GM04504 (cell line): ENCODE measurements at places on chromosomes 5 and 9.
A peak's percentile ranks its signal among the peaks of the same experiment; 100 is the strongest.

- DNase-seq: no peak
These were observed 18.9 kb upstream of the ANKRD55 start for GRCh38 chr5:56251918-56252553.

- no peak for DNase-seq
These were observed at the start of gene SUSD1 for GRCh38 chr9:112174965-112175795. Gene SUSD1 (minus strand): TSS chr9:112175297. CDS start chr9:112175235, 62 bp downstream.

DNA sequence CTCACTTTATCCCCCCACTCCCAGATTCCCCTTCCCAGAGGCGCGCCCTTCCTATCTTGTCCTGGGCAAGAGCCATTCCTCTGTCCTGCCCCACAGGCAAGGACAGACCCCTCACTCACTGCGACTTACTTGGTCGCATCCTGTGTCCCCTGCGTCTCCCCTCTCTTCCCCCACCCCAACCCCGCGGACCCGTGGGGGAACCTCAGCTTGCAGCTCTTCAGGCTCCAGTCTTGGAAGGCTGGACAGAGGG is 542 bp downstream of the GGTA1 start:
- no peak for DNase-seq

GRCh38 chr9:124868511-124869465 is 6.9 kb downstream of the ARPC5L start:
- DNase-seq: peak; percentile 64

GRCh38 chr5:141785135-141785534 is 93.1 kb downstream of the PCDH1 start:
- no peak for DNase-seq

GRCh38 chr5:178808886-178809285 is 50.9 kb upstream of the ZNF354B start:
- no peak for DNase-seq

- no peak for DNase-seq
These were observed 11.3 kb downstream of the SMARCA2 start for GRCh38 chr9:2026220-2026997.

- no peak for DNase-seq
These were observed 107.2 kb downstream of the ARHGEF28 start for GRCh38 chr5:73733219-73733618.

DNA sequence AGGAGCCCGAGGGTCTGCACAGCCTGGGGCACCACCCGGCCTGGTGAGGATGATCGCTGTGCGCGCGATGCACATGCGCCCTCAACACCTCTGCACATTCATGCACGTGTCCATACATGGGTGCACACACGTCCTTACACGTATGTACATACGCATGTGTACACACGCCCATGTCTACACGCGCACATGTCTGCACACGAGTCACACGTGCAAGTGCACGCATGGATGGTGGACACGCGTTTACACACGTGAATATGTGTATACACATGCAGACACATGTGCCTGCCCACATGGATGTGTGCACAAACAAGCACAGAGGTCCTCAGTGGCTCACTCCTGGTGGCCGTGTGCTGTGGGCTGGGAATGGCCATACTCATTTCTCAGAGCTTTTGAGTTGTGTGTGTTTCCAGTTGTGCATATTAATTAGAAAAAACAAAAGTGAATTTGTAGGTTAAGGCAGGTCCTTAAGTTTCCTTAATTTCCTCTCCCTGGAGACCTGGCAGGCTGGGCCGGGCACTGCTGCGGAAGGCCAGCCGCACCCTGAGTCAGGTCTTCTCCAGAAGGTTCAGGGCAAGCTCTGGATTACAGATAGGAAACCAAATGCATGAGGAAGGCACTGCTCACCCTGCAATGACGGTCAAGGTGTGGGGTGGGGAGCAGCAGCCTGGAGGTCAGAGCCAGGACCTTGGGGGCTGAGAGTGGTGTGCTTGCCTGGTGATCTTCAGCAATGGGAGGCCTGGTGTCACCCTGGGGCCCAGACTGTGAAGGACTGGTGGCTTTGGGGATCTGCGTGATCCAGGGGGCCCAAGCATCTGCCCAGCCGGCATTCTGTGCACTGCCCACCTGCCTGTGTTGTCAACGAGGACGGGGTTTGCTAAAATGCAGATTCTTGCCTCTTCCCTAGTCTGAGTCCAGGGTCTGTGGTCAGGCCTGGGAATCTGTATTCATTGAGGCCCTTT is 1.3 kb upstream of the RNU6ATAC start:
- DNase-seq: no peak

DNA sequence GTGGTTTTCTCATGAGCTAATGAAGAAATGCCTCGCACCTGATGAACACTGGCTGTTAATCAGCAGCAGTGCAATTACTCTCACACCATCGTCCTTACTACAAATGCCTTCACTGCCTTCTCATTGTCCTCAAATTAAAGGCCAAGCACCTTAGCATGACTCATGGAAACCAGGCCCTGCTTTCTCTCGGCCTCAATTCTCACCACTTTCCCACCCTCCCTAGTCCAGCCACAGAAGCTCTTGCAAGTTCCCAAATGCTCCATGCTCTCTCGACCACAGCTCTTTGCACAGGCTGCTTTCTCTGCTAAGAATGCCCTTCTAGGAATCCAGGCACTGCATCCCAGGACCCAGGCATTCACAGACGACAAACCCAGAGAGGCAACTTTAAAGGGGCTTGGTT is 94.6 kb upstream of the KLF4 start:
- no peak for DNase-seq

- no peak for DNase-seq
These were observed 756.5 kb upstream of the ADAMTS16 start for GRCh38 chr5:4383518-4384198.
